ENCODE measurements at places on chromosomes 1 and 21.

GRCh38 chr21:44319407-44320065 is 19.7 kb downstream of the CFAP410 start:
- H3K4me1 ChIP-seq: no peaks in the 10 kb centered on the region
- DNase-seq: no peak
- H3K4me3 ChIP-seq: no peak overlapping the region
- H3K36me3 ChIP-seq: no peaks in the 10 kb centered on the region
- H3K27me3 ChIP-seq: no peaks in the 10 kb centered on the region

- no peak overlapping the region for H3K27ac ChIP-seq
- DNase-seq: no peak
- no peaks in the 10 kb centered on the region for H3K36me3 ChIP-seq
- no peak overlapping the region for H3K4me3 ChIP-seq
- H3K27me3 ChIP-seq: no peaks in the 10 kb centered on the region
Measured at GRCh38 chr1:63671514-63671913, 78.3 kb downstream of the PGM1 start.

DNA sequence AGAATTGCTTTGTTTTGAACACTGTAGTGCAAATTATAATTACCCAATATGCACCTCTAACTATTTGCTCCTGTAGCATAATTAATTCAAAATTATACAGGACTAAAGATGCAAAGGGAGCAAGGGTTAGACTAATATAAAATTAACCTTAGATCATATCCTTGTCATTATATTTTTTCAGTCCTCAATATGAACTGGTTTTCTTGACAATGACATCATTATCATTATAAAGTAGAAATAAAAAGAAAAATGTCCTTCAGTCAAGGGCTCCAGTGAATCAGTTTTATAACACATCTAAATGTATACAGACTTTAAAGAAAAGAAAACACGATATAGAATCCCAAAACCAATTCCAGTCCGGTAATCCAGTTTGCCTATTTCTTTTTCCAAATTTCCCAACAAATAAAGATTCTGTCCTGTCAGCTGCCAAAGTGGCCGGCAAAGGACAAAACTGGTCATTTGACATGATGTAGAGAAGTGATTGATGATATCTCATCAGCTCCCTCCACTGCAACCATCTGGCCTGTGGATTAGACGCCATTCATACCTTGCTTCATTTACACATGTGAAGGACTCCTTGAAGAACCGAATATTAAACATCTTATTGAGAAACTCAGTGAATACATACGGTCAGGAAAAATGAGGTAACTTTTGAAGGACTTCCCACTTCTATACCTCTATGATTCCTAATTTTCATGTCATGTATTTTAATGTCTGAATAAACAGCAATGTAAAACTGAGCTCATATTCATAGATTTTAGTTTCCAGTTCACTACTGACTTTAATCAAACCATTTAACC is 15.5 kb downstream of the DPYD start:
- DNase-seq: no peak
- H3K4me3 ChIP-seq: no peak overlapping the region
- no peaks in the 10 kb centered on the region for H3K27me3 ChIP-seq
- H3K27ac ChIP-seq: no peak overlapping the region
- H3K4me1 ChIP-seq: peaks cover 59% of the 10 kb centered on the region

- no peak overlapping the region for H3K27ac ChIP-seq
- no peaks in the 10 kb centered on the region for H3K4me1 ChIP-seq
- no peaks in the 10 kb centered on the region for H3K36me3 ChIP-seq
- no peaks in the 10 kb centered on the region for H3K27me3 ChIP-seq
Measured at GRCh38 chr1:164361927-164362326, 197.1 kb upstream of the PBX1 start.

GRCh38 chr1:177800400-177801088 is 169.3 kb downstream of the SEC16B start:
- no peak overlapping the region for H3K4me3 ChIP-seq
- no peaks in the 10 kb centered on the region for H3K4me1 ChIP-seq
- H3K27ac ChIP-seq: no peak overlapping the region

All from osteoblast (primary cell).